ENCODE measurements at places on chromosomes 11 and 22.
A peak's percentile ranks its signal among the peaks of the same experiment; 100 is the strongest.

DNA sequence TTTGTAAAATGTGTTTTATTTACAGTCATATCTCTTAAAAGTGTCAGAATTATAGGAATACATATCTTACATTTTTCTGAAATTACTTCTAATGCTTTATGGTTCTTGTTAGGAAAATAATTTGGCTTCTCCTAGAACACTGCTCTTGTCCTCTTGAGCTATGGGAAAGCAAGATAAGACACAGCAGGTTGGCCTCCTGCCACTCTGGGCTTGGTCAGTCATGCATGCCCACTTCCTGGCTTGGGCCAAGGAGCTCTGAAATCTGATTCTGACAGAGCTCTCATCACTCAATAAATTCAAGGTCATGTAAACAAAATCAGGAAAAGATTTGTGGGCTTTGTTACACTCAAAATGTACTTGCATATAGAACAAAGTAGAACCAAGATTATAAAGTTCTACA is 1036.0 kb downstream of the OPCML start:
- DNase-seq = no peak

- DNase-seq = no peak
Observed at GRCh38 chr11:108774037-108774730, 109.3 kb downstream of the DDX10 start.

DNA sequence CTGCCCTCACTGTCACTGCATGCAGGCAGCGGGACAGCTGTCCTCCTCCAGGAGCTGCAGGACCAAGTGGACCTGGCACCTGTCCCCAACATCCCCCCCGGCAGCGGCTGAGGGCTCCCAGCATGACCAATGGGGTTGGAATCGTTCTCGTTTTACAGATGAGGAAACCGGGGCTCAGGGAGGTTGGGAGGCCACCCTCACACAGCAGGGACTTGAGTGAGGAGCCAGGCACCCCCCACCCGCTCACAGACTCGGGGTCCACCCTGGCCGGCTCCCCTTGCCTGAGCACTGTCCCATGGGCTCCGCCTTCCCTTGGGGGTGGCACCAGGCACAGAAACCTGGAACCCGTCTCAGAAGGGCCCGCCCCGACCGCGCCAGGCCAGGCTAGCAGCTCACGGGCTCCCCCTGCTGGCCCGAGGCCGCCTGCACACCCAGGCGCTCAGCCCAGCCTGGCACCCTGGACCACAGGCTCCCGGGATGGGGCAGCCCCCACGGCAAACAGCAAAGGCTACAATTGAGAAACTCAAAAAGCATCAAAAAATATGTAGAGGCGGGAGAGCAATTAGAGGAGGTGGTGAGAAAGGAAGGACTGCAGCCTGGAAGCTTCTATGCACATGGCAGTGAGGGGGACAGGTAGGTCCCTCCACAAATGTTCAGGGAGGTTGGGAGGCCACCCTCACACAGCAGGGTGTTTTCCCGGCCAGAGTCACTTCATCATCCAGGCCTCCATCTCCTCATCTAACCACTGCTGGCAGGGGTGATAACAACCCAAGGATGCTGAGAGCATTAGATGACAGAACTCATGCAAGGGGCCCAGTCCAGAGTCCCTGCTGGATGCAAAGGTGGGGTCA is 12.8 kb downstream of the MACROD1 start:
- peak; percentile 77 for DNase-seq

- no peak for DNase-seq
Observed at GRCh38 chr11:45899086-45899447, 8.0 kb downstream of the FREY1 start.

DNA sequence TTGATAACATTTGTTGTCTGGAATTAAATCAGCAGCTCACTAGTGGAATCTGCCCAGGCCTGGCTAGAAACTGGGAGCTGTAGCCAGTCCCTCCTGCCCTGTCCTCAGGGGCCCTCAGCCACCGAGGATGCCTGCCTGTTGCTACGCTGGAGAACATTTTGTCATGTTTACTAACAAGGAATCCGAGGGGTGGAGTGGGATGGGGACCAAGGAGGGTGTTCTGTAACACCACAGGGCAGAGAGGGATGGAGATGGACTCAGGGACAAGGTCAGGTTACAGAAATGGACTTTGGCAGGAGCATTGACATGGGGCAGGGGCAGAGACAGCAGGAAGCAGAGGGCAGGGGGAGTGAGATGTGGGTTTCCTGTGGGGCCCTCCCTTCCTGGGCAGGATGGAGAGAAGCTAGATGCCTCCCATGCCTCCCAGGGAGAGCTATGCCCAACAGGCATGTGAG is 45.8 kb upstream of the AMPD3 start:
- no peak for DNase-seq

DNA sequence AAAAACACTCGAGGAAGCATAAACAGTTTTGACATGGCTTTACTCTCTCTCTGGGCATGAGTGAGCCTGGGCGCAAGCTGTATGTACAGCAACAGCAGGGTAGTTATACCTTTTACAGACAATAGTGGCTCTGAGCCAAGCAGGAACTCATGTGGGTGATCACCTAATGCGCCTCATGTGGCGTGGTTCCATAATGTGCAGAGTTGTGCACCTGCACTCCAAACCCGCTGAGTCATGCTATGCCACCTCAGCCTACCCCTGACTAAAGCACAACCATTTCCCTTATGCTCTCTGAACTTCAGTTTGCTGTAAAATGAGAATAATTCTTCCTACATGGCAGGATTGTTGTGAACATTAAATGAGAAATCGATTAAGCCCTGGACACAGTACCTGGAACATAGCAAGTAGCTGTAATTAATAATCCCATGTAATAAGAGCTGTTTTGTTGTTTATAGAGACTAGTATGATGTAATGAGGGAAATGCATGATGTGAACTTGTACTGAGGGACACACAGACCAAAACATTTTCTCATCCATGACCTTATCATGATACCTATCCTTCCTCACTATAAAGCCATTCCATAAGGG is 71.6 kb downstream of the CCDC34 start:
- no peak for DNase-seq

GRCh38 chr11:75899806-75900205 is 84.8 kb downstream of the UVRAG start:
- no peak for DNase-seq

- no peak for DNase-seq
Observed at GRCh38 chr11:9169595-9170295, 78.3 kb upstream of the SCUBE2 start.

GRCh38 chr11:72836111-72836510 is 21.9 kb downstream of the ATG16L2 start:
- DNase-seq = no peak

GRCh38 chr11:85758026-85758425 is 52.9 kb downstream of the SYTL2 start:
- DNase-seq = no peak

DNA sequence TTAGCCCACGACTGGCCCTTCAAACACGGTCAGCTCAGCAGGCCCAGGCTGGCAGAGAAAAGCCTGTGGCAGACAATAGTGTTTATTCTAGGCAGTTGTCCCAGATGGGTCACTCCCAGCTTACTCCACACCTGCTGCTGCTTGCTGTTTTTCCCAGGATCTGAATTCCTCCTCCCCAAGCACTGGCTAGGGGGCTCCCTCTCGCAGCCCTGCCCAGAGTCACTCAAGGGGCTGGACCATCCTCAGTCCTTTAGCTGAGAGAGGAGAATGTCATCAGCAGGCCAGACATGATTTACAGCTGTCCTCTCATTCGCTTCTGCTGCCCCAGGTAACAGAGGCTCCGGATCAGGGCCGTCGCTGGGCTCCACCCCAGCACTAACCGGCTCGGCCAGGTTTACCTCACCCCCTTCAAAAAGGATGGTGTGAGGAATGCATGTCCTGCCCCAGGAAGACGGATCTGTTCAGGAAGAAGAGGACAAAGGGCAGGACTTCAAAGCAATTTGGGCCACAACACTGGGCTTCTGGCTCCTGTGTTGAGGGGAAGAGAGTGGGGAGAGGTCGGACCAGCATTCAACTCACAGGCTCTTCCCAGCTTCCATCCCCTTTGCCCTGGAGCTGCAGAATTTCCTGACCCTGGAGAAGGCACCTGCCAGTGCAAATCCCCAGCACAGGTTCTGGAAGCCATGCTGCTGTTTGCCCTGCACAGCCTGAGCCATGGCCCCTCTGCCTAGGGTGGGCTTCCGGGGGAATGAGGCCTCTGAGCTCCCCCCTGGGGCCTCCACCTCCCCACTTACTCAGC is 59.7 kb upstream of the BARX2 start:
- DNase-seq = no peak

DNA sequence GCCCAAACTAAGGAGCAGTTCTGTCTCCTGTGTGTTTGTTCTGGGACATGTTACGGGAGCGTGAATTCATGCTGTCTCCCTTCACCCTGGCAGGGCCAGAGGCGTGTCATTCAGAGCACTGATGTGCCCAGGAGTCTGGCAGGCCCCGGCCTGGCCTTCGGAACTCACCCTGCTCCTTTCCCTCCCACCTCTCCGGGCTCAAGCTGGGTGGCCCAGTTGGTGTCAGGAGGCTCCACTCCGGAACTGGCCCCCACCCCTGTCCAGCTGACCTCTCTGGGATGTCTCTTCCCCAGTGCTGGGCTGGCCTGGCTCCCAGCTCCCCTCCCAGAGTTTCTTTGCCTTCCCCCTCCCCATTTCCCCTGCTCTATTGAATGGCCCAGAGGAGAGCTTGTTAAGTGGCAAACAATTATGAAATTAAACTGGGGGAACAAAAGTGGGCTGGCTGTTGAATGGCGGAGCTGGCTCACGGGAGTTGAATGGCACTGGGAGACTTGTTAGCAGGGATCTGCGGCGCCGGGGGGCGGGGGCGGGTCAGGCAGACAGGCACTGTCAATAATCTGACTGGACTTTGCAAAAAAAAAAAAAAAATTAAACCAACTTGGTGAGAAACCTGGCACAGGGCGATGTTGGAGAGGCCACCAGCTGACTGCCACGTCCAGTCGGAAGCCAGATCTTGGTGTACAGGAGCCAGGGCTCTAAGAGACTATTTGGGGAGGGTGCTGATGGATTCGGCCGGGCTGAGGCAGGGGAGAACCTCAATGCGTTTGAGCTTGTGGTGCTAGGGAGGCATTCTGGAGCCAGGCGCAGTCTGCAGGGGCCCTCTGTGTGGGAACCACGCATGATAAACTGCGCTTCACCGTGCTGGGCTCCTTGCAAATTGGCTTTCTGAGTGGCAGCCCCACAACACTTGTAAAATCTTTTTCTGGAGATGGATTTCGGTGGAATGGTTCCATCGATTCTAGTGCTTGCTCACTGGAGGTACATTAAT is 1.3 kb downstream of the MPPED1 start:
- no peak for DNase-seq

DNA sequence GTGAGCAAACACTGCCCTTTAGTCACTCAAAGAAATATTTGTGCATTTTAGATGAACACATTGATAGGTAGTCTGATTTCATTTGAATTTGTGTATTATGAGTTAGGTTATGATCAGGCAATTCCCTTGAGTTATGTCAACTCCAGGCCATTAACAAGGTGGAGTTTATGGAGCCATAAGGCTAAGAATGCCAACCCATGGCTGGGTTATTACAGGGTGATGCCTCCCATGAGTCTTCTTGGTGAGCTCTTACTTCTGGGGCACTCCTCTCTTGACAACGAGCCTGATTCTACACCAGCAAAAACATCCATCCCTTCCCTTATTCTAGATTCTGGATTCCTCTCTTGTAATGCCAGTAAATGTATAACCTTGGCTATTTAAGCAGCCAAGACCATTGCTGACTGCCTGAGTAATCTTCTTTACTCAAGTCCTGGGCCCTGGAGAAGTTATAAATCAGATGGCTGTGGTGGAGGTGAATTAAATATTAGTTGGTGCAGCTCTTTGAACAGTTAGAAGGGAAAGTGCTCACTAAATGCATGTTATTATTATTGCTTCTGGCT is 645.7 kb upstream of the TENM4 start:
- DNase-seq = no peak
